ENCODE measurements at places on chromosomes 7 and 10.
A peak's percentile ranks its signal among the peaks of the same experiment; 100 is the strongest.

- DNase-seq: no peak
These were observed 277.4 kb downstream of the PARD3 start for GRCh38 chr10:34537629-34538231.

DNA sequence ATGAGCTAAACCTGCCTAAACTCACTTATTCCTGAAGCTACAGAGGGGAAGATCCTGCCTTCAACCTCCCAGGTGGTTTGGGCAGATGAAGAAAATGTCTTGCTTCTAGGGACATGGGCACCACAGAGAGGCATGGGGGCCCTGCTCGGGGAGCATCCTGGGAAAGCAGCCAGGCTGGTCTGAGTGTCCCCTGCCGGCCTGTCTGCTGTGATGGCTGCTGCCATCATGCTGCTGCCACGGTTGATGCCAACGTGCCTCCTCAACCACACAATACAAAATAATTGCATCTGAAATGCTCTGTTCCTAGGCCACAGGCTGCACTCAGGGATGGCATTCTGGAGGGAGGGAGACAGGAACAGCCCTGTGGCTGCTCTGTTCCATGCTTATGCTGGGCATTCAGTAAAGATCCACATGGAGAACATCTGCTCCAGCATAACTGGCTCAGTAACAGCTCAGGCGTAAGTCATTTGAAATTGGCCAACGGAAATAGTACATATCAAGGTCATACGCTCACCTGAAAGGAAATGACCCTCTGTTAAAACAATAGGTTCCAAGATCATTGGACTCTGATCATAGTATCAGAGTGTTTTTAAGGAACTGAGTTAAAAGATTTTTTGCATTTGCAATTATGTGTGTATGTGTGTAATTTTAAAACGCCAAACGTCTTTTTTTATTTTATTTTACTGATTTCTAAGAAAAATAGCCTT, 299.0 kb downstream of the TNS3 start:
- no peak for DNase-seq

GRCh38 chr10:11563936-11564335, 47.5 kb downstream of the USP6NL start:
- DNase-seq: no peak

DNA sequence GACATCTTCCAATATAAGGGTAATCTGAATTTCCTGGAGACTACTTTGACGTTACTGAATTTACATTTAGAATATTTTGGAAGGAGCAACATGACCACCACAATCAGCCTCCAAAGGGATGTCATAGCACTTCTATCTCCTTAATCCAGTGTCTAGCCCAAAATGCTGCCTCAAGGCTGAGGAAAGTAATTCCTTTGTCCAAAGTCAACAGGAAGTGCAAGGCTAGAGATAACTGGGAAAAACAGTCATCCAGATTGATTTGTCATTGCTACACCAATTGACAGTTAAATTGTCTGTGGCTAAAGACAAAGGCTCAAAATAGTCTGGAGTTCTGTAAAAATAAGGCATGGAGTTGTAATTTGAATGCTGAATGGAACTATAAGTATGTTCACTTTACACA, 3.9 kb upstream of the TFPI2 start:
- peak; percentile 43 for DNase-seq

DNA sequence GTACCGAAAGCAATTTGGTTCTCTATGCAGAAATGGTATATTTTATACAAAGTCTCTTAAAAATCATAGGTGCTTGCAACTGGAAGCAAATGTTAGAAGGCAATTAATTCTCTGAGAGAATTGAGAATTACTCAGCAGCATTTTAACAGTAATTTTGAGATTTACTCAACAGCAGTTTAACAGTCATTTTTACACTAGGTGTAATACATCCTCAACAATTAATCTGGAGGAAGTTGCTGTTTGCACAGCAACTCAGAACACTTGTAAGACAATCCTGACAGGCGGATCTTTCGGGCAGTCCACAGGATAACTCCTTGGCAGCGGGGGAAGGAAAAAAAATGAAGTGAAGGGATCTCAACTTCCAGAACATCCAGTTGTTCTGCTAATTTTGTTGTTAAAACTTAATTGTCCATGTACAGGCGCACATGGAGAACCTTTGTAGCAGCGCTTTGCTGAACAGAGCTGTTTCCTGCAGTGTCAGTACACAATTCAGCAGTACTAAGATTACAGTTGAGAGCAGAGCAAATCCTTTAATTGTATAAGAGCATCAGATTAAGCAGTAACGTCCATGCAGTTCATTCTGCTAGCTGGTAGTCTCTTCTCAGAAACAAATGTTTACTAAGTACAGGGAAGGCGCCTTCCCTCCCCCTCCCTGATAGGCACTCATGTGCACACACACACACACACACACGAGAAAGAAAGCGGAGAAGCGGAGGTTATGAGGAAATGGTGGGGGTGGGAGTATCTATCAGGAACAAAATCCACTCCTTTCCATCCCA, 43.8 kb downstream of the ENO4 start:
- no peak for DNase-seq

- DNase-seq: no peak
These were observed 18.9 kb downstream of the ZNF680 start for GRCh38 chr7:64544010-64544409.

DNA sequence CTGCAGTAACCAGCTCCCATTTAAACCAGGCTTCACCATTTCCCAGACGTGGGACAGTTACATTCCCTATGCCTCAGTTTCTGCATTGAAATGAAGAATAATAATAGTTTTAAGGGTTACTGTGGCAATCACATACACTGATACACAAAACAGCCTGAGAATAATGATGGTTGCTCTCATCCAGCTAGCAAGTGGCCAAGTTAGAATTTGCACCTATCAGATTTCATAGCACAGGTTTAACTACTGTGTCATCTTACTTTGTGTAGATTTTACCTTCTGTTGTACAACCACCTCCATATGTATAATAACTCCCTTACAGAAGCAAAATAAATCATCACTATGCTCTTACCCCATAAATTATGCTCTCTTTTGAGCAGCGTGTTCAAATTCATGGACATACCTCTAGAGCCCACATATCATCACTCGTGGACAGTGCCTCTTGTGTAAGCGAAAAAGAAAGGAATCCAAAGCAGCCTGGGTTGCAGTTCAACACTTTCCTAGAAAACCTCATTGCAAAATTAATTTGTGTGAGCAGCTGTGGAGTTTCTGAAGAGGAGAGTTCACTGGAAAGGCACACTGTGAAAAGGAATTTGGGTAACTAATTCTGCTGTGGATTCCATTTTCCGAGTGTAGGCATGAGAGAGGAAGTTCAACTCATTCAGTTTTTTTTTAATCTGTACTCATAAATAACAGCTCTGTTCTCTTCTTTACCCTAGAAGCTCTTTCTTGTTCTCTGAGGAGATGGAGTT, 492.5 kb downstream of the ARL4A start:
- DNase-seq: peak; percentile 3

- DNase-seq: no peak
These were observed 5.9 kb upstream of the GPER1 start for GRCh38 chr7:1081931-1082401.

- DNase-seq: peak; percentile 71
These were observed 336.9 kb upstream of the NPSR1 start for GRCh38 chr7:34320926-34321661.

DNA sequence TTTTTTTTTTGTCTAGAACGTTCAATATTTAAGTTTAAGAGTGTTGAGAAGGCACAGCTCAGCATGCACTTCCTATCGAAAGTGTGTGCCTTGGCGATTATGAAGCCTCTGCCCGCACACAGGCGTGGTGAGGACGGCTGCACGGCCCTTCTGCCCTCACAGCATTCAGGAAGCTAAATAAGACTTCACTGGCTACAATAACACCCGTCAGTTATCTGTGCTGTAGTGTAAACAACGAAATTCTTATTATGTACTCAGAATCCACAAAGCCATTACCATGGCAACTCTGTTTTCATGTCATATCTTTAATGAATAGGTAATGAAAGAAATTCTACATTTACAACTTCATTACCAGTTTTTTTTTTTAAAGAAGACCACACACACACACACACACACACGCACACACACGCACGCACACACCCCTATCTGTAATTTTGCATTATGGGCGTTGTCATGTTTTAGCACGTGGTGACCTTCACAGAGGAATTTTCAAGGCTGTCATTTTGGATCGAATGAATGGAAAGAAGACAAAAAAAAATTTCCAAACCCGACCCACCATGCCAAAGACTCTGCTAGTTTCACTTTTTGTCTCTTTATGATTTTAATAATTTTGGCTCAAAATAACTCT, 254.8 kb upstream of the CTBP2 start:
- no peak for DNase-seq

DNA sequence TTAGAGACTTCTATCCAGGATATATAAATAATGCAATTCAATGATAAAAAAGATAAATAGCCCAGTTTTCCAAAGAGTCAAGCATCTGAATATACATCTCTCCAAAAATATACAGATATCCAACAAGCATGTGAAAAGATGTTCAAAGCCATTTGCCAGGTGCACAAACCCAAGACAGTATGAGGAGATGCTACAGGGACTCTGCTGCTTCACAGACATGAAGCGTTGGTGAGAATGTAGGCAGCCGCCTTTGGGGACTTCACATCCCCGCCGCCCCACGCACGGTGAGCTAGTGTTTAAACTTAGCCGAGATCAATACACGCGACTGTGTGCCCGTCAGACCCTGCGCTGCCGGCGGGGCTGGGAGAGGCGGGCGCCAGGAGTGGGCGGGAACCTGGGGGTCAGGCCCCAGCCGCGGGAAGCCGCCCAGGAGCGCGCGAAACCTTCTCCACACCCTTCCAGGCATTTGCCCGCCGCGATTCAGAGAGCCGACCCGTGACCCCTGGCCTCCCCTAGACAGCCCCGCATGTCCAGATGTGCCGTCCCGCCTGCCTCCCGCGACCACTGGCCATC, 927 bp upstream of the ALOX5 start:
- no peak for DNase-seq

DNA sequence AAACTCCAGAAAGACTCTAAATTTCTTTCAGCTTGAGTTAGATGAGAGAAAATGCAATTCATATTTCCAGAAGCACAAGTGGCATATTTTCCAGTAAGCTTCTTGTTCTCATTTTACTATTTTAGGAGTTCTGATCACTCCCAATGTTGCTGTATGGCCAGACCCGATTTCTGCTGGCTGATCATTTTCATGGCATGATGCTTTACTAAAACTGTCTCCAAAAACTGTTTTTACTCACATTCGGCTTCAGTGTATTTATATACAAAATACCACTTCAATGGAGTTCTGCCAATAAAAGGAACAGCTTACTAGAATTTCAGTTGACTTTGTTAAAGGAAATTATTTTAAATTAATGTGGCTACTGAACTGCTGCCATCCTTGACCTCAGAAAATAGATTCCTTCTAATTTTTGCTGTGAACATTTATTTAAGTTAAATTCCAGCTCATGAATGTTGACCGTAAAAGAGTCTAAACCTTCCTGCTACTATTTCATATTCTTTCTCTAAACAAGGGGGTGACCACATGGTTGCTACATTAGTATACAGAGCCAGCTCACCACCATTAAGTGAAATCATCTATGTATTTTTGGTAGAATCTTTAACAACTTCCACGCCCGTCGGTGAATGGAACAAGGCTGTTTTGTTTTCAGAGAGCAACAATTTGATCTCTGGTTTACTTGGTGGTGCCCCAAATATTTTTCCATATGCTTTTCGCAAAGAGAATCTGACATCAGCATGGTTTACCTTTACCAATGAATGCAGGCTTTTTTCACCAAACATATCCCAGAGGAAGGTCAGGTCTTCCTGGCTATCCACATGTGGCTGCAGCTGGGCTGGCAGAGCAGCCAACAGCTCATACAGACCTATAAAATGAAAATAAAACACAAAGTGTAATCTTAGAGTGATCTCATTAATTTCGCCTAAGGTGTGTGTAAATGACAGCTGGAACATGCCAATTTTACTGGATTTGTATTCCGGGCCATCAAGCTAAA, 101.2 kb downstream of the MPP7 start:
- DNase-seq: peak; percentile 26

DNA sequence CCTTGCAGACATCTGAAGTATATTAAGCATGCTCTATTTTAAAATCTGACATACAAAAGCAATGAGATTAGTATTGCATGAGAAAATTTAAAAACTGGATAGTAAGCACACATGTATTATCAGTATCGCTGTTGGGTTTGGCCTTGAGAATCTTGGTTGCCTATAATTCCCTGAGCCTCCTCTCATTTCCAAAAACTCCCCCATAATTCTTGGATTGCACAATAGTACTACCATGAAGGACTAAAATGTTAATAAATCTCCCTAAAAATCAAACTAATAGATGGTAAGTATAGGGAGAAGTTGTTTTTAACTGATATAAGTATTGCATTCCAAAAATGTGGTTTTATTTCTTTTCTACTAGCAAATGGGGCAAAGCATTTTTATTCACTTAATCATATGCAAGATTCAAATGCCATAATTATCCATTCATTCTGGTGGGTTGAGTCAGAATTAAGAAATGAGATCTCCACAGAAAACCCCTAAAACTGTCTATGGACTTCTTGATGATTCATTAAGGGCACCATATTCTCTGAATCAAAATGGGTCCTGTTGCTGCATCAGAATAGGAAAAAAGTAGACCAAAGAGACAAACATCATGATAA, 10.3 kb upstream of the VIM start:
- peak; percentile 97 for DNase-seq

- no peak for DNase-seq
These were observed 126.7 kb downstream of the TSPAN12 start for GRCh38 chr7:120731271-120731670.

DNA sequence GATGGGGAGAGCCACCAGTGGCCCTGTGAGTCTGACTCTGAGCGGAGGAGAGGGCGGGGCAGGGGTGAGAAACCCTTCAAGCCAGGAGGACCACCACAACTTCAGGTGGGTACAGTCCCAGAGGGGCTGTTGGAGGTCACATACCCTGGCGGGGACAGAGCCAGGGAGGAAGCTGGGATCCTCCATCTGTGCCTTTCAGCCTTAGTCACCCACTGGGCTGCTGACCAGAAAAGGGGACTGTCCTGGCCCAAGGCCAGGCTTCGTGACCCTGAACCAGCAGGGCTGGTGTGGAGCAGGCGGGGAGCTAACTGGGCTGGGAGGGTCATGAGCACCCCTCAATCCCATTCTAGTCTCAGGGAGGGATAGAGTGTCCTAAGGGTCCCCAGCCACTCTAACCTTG, 1.5 kb upstream of the CALHM3 start:
- DNase-seq: no peak

GRCh38 chr7:33463131-33463530, 333.8 kb downstream of the BBS9 start:
- DNase-seq: no peak

GRCh38 chr7:35384761-35385700, 131.1 kb upstream of the TBX20 start:
- no peak for DNase-seq

GRCh38 chr7:116967254-116967922, 14.1 kb downstream of the ST7 start:
- no peak for DNase-seq
